Umbilical cord (tissue), 2 donors: ENCODE measurements at places on chromosomes 16 and 17.

GRCh38 chr17:74833501-74834377 lies 25.9 kb downstream of the GRIN2C start:
- DNase-seq: no peak

DNA sequence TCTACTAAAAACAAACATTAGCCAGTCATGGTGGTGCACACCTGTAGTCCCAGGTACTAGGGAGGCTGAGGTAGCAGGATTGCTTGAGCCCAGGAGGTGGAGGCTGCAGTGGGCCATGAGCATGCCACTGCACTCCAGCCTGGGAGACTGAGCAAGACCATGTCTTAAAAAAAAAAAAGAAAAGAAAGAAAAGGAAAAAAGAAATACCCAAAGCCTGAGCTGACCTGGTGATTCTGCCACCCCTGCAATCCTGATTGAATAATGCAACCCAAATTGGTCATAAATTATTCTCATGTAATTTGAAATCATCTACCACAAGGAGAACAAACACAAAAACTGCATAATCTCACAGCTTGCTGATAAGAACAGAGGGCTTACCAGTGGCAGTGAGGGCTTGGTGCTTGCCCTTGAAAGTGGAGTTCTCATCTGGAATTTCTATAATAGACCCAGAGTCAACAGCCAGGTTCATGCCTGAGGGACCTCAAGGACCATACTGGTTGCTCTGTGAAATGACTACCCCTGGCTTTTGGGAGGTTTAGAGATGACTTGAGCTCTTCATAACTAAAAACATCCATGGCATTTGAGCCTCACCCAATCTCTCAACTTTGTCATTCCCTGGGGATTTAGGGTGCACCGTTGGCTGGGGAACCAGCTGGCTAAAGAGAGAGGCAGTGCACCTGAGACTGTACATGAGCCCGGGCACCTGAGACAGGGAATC lies 35.4 kb upstream of the TMC5 start:
- no peak for DNase-seq

GRCh38 chr17:39002991-39003715 lies 36.0 kb upstream of the FBXO47 start:
- peak; percentile 66 for DNase-seq

DNA sequence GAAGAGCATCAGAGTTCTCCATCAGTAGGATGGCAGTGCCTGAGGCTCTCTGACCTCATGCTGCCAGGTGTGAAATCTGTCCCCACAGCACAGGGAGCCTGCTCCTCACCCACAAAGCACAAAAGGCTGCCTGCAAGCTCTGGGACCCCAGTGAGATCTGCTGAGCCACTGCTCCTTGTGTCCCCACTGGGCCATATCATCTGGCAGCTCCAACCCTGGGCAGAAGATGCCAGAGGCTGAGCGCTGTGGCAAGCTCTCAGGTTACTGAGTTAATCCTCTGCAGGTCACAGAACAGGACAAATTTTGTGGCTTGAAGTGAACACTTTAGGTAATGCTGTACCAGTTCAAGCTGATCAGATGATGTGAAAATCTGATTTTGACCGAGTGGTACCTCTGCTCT lies 26.7 kb upstream of the ERN1 start:
- no peak for DNase-seq

- no peak for DNase-seq
Measured at GRCh38 chr17:7315570-7316235, 543 bp upstream of the GPS2 start.

- DNase-seq: no peak
Measured at GRCh38 chr16:14496786-14497185, 133.3 kb downstream of the PARN start.

- DNase-seq: no peak
Measured at GRCh38 chr16:2450535-2450934, 9.4 kb upstream of the TEDC2 start.
